ENCODE measurements at places on chromosomes 4 and X.

DNA sequence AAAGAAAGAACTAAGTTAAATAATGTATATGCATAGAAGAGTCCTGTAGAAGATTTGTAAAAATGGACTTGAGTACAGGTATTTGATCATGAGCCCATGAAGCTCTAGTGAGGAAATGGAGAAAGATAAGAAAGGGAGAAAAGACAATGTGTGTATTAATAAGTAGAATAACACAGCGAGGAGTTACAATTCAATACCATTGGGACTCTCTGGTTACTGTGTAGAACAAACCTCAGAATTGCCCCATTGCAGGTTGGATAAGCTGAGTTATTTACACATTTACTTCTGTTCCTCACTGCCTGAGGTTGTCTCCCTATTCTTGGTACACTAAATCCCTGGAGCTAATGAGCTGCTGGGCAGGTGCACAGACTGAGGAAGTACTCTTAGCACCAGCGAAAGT is 33.3 kb downstream of the BANK1 start:
- DNase-seq = no peak

DNA sequence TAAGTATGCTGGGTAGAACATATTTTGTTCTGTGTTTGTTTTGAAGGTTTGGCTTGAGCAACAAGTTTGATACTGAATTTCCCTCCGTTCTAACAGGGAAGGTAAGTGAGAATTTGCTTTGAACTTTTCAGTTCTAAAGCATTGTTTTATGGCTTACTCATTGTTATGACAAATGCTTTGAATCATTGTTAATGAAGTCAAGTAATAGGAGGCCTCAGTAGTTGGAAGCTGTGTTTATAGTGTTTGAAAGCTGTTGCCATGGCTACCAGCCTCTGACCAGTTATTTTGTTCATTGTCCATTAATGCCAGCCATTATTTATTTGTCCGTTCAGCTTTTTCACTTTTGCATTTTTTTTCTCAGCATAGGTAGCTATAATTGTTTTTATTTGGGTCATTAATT is 14.4 kb downstream of the CHIC1 start:
- no peak for DNase-seq

DNA sequence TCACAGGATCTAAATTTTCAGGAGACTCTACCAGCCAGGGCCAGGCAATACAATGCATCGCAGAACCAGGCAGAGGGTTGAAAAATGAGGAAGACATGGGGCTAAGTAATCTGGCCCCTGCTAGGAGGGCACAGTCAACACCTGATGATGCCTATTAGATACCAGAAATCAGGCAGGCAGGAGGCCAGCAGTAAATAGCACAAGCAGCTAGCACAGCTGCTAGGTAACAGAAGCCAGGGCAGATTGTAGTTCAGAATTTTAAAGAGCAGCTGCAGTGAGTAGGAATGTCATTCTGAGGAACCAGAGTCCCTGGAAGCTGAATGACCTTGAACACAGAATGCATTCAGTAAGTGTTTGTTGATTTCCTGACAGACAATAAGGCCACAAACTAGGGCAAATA is 38.8 kb upstream of the TRPC5OS start:
- no peak for DNase-seq

DNA sequence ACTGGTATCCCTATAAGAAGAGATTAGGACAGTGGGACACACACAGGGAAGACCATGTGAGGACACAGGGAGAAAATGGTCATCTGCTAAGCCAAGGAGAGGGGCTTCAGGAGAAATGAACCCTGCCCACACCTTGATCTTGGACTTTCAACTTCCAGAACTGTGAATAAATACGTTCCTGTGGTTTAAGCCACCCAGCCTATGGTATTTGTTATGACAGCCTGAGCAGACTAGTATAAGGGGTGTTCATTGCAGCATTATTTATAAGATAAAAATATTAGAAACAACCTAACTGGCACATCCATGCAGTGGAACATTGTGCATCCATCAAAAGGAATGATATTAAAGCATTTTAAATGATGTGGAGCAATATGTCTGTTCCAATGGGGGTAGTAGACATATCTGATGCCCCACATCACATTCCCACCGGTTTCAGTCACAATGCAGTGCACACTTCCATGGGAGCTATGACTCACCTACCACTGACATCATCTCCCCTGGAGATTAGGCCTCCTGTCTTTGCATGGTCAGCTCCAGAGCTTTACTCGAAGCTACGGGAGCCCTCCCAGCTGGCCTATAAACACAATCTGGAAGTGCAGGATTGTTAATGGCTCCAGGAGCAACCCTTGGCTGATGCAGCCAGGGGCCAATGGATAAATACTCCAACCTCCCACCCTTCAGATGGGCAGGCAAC is 38.9 kb upstream of the MAMLD1 start:
- no peak for DNase-seq

DNA sequence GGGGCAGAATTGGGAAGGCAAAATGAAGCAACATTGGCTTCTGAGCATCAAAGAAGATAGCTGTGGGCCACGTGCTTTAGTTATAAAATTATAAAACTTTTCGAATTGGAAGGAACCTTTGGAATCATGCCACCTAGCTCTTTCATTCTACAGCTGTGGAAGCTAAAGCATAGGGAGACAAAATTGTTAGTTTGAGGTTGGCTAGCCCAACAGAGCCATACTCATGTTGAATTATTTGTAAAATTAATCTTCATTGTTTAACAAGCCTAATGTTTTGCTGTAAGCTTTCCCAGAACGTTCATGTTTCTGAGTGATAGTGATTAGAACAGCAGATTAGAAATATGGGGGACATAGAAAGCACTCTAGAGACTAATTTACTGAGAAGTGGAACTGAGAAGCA is 35.9 kb downstream of the HHIP start:
- no peak for DNase-seq

DNA sequence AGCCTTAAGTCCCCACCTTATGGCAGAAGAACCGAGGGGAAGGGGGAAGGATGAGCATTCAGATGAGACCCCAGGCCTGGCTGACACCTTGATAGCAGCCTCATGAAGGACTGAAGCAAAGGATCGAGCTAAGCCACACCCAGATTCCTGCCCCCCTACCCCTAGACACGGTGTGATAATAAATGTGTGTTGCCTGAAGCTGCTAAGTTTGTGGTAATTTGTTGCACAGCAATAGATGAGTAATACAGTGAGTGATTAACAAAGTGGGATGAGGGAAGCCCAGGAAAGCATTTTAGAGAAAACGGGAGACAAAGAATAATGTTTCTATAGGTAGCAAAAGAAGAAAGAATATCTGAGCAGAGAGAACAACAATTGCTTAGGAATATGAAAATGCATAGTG is 404.2 kb downstream of the MID1IP1 start:
- DNase-seq = no peak

DNA sequence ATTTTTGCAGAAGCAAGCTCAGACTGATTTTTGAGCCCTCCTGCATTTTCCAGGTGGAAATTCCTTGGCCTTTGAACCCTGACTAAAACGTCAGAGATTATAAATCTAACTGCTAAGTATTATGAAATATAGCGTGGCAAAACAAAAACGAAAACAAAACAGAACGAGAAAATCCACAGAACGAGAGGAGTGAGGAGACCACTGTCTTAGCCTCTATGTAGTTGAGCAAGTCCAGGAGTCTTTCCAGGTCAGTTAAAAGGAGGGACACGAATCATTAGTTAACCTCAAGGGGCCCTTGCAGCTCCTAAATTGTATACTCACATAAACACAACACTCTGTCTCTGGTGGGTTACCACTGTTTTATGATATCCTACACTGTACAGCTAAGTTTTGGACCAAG is 80.2 kb downstream of the SYNPO2 start:
- no peak for DNase-seq

DNA sequence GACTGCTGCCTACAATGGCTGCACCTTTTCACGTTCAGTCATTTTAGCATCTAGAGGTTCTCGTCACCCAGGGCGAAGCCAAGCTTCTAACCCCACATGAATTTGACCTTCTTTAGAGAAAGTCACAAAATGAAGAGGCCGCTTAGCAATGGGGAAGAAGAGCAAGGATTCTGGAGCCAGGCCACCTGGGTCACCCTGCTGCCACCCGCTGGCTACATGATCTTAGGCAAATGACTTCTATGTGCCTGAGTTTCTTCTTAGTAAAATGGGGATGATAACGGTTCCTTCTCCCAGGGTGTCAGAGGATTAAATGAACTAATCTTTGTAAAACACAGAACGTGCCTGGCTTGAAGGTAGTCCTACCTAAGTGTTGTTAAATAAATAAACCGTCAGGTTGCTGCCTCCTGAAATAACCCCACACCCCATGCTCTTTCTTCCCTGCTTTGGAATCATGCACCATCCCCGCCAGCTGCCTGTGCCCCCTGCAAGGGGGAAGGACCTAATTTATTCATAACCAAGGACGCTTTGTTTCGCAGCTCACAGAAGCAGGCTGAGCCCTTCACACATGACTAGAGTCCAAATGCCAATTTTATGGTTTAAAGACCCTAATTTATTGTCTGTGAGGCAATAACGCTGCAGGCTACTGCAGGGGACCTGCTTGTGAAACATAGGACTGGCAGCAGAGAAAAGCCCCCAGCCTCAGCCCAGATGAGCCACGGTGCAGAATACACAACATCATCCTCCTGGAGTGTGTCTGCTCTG is 28.6 kb upstream of the NSG1 start:
- DNase-seq = no peak

GRCh38 chr4:8853249-8853648 is 18.4 kb downstream of the HMX1 start:
- no peak for DNase-seq

- DNase-seq = no peak
Observed at GRCh38 chr4:84530454-84530853, 31.4 kb upstream of the NKX6-1 start.

DNA sequence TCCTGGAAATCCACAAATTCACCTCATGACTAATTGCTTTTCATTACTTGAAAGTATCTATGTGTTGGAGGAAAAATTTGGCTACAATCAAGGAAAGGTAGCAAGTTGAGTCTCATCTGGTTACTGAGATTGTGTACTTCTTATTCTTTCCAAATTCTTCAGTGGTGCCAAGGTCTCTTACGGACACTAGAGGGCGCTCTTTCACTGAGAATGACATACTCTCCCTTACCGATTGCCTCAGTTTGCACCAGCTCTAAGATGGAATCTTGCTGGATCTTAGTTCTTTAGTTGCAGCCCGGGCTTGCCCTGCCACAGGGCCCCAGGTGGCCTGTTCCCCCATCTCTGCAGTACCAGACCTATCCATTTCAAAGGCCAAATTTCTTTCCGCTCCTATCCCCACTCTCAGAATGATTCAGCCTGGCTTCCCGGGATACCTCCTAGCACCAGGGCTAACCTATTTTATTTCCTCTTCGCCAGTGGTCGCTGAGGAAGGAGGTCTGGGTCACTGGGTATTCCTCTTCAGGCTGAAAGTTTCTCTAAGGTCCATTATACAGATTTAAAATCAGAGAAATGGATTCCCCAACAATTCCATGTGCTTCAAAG is 24.6 kb upstream of the GPR50 start:
- DNase-seq = no peak

- no peak for DNase-seq
Observed at GRCh38 chr4:121952290-121952689, 430 bp upstream of the TRPC3 start.

DNA sequence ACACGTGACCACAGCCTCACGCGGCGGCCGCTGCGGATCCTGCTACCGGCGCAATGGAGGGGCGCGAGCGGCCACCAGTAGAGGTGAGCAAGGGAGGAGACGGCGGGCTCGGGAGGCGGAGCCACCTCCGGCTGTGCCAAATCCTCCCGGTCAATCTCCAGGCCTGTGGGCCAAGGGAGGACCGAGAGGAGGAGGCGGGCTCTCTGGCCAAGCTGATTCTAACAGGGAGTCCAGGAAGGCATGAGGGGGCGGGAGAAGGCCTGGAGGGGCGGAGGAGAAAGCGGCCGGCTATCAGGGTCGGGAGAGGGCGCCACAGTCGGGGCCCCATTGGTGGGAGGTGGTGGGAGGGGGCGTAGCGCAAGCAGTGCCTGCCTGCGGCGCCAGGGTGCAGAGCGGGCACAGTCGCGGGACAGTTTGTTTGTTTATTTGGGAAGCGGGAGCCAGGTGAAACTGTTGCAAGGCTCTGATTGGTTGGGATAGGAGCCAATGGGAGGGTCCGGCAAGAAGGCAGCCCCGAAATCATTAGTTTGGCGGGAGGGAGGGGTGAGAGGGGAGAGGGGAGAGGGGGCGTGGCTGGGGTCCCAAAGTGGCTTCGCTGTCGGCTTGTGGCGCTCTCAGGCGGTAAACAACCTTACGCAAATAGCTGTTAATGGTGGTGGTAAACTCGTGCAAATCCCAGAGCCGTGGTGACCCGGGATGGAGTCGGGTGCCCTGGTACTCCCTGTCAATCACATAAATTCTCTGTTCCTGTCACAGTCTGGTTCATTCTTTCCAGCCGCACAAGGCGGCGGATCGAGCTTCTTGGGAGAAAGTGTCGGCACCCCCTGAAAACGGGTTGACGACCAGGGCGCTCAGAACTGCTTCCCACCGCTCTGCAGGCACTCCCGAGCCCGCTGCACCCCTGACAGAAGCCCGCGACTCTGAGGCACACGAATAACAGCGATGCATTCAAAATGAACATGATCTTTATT is at the start of gene IRS4:
Gene IRS4 (minus strand): TSS at position 55 of the 971 bp plus-strand sequence.
- no peak for DNase-seq

DNA sequence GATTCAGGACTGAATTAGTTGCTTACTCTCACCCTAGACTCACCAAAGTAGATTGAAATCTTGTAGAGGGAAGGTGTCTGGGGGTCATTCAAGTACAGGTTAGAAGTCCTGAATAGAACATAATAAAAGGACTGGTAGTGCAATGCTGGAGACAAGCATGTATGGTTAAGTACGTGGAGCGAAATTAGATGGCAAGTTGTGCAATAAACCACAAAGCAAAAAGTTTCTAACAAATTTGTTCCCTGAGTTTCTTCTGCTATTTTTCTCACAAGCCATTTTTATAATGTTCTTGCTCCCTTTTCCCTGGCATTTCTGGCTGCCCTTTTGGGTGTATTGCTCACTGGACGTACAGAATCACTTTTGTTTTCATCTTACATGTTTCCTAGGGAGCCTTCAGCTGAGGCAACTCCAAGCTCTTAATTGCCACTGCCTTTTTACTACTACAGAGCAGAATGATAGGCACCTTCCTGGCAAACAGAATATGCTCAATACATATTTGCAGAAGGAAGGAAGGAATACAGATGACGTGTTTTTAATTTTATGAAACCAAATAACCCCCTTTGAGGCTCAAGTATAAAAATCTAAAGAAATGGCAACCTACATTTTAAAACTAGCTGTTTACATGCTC is 23.4 kb downstream of the LANCL3 start:
- no peak for DNase-seq
